ENCODE measurements at places on chromosomes 5 and 9.

GRCh38 chr9:95753762-95754465 lies 121.6 kb upstream of the ERCC6L2 start:
- DNase-seq: no peak

GRCh38 chr5:127012916-127013315 lies 17.4 kb downstream of the MARCHF3 start:
- no peak for DNase-seq

GRCh38 chr9:130543368-130543767 lies 36.0 kb upstream of the FUBP3 start:
- DNase-seq: no peak

GRCh38 chr5:154502180-154502579 lies 24.2 kb upstream of the HAND1 start:
- no peak for DNase-seq

DNA sequence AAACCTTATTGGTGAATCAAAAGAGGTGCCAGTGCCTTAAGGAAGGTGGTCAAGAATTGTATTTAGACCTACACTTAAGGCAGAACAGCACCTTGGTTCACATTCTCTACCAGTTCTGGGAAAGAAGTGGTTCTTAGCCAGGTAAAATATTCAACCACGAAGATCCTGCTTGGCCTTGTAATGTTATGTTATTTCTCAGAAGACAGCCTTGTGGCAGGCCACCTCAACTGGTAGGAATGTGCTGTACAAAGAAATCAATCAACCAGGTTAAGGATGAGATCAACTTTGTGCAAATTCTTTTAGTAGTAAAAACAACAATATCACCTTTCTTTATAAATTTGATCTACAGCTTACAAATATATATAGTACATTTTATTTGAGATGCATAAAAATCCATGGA lies 246.8 kb downstream of the ARRDC3 start:
- no peak for DNase-seq

DNA sequence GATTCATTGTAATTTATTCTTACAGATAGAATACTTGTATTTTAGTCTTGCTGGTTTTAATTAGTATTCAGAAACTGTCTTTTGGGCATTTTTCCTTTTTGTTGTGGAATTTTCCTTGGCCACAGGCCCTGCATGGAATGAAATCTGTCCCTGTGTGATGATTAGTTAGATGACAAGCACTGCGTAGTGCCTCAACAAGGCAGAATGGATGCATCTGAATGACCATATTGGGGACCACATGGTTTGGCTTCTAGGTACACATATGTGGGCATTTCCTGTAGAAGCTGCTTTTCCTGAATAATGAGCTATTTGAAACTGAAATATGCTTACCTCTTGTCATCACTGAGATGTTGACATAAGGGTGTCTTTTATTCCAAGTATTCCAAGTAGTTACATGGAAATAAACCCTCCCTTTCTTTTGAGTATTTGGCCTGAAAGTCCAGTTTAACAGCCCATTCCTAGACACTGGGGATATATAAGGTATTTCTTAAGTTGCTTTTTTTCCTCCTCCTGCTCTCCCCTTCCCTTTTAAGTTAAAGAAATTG lies 147.3 kb downstream of the YTHDC2 start:
- no peak for DNase-seq

DNA sequence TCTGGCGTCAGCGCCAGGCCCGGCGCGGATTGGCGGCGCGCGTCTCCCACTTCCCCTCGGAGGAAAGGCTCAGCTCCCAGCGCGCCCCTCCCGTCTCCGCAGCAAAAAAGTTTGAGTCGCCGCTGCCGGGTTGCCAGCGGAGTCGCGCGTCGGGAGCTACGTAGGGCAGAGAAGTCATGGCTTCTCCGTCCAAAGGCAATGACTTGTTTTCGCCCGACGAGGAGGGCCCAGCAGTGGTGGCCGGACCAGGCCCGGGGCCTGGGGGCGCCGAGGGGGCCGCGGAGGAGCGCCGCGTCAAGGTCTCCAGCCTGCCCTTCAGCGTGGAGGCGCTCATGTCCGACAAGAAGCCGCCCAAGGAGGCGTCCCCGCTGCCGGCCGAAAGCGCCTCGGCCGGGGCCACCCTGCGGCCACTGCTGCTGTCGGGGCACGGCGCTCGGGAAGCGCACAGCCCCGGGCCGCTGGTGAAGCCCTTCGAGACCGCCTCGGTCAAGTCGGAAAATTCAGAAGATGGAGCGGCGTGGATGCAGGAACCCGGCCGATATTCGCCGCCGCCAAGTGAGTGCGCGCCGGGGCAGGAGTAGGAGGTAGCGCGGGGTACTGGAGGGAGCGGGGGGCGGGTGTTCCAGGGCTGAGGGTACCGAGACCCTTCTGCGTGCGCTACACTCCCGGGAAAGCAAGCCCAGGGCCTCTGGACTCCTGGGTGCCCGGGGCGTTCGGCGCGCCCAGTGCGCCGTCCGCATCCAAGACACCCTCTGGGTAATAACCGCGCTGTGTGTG lies at the start of gene MSX2:
MSX2 (plus strand) TSS at position 99 of the 777 bp plus-strand sequence; CDS start at position 177, 78 bp downstream.
- DNase-seq: no peak

GRCh38 chr5:161299053-161299452 lies 247.5 kb downstream of the GABRB2 start:
- no peak for DNase-seq

- no peak for DNase-seq
Measured at GRCh38 chr5:21810737-21811316, 1042.3 kb downstream of the CDH12 start.

GRCh38 chr9:135979547-135980166 lies 18.5 kb upstream of the UBAC1 start:
- no peak for DNase-seq

DNA sequence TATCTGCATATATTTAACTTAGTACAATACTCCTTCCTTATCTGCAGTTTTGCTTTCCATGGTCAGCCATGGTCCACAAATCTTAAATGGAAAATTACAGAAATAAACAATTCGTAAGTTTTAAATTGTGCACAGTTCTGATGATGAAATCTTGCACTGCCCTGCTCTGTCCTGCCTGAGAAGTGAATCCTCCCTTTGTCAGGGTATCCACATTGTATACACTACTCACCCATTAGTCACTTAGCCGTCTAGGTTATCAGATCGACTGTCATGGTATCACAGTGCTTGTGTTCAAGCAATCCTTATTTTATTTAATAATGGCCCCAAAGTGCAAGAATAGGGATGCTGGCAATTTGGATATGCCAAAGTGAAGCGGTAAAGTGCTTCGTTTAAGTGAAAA lies 8.3 kb upstream of the YTHDC2 start:
- DNase-seq: no peak

- no peak for DNase-seq
Measured at GRCh38 chr5:141488591-141489561, at the start of gene PCDHGC5. Gene PCDHGC5 (plus strand): TSS chr5:141489081. CDS start chr5:141489241, 160 bp downstream.

DNA sequence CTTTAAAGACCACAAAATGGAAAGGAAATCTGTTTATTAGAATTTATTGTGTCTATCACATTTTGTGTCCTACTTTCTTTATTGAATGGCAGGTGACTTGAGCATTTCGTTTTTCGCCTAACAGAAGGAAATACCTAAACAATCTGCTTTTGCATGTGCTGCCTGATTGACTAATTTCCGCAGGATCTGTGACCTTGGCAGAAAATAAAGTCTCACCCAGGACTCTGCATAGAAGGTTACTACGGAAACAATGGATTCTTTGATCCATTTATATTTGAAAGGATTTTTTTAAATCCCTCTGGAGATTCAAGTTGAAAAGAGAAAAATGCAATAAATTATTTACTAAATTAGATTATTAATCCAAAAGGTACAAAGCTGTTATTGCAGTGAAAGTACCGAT lies 61.0 kb upstream of the CAST start:
- DNase-seq: no peak

GRCh38 chr5:155903791-155904190 lies 423.2 kb upstream of the SGCD start:
- DNase-seq: no peak

DNA sequence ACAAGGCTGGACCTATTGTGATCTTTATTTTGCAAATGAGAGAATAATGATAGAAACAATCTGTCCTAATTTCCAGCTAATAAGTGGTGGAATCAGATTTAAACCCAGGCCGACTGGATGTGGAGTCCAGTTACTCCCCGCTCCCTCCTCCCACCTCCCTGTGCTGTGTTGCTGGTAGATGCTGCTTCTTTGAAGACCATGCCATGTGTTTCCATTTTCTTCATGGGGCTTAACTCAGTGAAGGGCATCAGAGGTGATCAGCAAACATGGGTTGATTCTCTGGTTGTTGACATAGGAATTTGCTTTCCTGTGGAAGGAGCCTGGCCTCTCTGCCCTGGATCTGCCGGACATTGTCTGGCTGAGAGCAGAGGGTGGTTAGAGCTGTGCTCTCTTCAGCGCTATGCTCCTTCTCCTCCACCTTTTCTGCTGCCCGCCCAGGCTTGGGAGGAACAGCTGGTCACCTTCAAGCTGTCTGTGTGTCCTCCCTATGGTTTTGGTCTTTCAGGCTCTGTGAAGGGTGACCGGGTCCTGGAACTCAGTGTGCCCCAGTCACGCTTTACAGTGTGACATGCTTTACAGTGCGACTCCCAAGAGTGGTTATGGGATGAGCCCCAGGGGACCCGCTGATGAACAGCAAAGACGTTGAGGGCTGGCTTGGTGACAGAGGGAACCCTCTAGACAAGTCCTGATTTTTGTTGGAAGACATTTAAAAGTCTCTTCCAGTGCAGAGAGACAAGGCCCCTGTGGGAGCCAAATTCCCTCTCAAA lies 68.4 kb upstream of the RPS23 start:
- DNase-seq: no peak

- no peak for DNase-seq
Measured at GRCh38 chr5:5979761-5980537, 398.4 kb downstream of the MED10 start.

DNA sequence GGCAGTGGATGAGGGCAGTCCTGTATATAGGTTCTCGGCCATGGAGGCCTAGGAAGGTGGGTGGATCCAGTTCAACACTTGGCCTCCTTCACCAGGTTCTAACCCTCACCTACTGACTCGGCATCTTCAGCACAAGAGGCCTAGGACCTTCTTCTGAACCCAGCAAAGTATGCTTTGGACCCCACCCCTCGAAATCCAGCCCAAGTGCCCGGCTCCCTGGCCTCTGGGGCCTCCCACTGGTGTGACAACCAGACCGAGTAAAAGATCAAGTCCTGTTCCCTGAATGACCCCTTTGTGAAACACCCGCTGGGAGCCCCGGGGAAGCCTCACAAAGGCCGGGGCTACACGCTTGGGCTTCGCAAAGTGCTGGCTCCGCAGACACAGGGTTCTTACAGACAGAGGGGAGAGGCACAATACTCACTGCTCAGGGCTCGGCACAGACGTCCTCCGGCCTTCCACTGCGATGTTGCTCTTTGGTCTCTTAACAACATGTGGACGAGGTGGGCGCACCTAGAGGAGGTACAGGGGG lies 47.0 kb downstream of the CRB2 start:
- no peak for DNase-seq

DNA sequence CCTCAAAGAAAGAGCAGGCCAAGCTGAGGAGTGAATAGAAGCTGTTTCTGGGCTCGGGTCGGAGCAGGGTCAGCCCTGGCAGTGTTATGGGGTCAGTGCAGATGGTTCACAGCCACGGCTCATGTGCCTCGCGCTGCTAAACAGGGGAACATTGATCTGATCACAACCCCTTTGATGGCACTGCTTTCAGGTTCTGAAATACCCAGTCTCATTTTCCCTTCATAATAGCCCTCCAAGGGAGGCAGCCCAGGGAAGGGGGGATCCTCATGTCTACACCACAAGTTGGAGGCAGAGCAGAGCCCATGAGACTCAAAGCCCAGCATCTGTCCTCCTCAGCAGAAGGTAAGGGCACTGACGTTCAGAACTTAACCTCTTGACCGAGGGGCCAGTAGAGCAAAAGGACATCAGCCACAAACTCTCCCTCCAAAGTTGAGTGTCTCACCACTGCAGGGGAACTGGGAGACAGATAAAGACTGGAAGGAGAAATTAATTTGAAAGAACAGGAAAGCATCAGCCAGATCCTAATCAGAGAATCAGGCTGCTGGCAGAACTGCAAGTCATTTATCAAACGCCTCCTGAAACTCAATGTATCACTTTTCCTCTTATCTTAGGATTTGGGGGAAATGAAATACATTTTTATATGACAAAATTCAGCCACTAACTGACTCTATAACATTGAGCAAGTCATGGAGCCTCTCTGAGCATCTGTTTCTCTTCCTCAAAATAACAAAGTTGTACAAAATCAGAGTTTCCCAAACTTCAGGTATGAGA lies 110.6 kb downstream of the SH3TC2 start:
- no peak for DNase-seq

DNA sequence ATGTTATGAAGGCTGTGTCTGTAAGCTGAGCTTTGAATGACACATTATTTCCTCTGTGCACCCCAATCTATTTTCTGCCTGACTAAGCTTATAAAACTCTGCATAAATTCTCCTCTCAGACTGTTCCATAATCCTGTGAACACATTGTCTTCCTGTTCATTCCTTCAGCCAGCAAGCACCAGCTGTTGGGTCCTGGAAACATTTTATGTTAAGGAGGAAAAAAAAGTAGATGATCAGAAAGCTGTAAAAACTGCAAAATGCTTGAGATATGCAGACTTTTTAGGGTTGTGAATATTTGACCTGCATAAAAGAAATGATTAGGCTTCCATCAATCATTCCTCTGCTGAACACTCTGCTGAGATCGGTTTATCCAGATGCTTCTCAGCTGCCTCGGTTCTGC lies 1246.0 kb upstream of the DMAC1 start:
- DNase-seq: no peak

DNA sequence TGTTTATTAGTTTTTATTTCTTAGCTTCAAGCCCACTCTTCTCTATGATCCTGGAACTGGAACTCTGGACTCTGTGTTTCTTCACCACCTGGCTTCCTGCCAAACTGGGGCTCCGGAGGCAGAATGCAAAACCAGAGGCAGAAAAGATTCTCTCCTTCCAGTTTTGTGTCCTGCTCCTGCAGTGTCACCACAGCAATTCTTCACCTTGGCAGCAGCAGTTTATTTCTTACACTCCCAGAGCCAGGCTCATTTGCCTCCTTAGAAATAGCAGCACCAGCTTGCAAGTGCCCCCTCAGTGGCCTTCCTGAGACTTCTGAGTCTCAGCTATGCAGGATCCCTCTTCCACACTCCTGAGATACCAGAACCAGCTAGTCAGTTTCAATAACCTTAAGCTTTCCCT lies 26.7 kb upstream of the CAMK4 start:
- DNase-seq: no peak

DNA sequence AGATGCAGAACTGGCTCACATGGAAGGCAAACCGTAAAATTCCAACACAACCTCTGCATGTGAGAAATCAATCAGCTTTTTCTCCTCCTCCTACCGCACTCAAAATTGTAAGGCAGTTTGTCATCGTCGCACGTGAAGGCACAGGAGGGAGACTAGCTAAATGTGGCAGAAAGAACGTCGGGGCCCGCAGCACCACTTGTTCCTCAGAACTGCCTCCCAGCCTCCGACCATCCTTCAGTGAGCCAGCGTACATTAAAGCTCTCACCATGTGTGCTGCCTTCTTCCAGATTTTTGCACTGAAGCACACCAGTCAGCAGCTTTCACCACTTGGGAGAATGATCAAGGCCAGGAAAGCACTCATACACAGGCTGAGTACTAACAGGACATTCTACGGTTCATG lies 105.9 kb downstream of the RFX3 start:
- DNase-seq: no peak

Data from activated naive CD4-positive, alpha-beta T cell (primary cell).